Right cardiac atrium (tissue), 5 donors: ENCODE measurements at places on chromosomes 5 and 9. TPM values are rescaled to one million over a fixed set of nuclear protein-coding genes. Genes with fewer than 3 reads are reported as not detected.

Gene ZBTB34
- 2.4 TPM for polyA plus RNA-seq

Gene IRX2
- 0.20 TPM for polyA plus RNA-seq

Gene PCDHB3
- polyA plus RNA-seq, result 0.61 TPM

Gene CORO2A
- 0.09 TPM for polyA plus RNA-seq

Gene PANK3
- polyA plus RNA-seq, result 5.3 TPM

Gene PDGFRB
- polyA plus RNA-seq, result 24.6 TPM

Gene ROPN1L
- polyA plus RNA-seq, result 0.93 TPM

Gene PPIC
- polyA plus RNA-seq, result 47.3 TPM

Gene ZNF346
- 5.5 TPM for polyA plus RNA-seq

Gene BAAT
- polyA plus RNA-seq, result 0.11 TPM

Gene COX7C
- 4,067 TPM for polyA plus RNA-seq

Gene GZMA
- 0.93 TPM for polyA plus RNA-seq

Gene FBP2
- polyA plus RNA-seq, result not detected

Gene TERT
- not detected for polyA plus RNA-seq

Gene MCC
- polyA plus RNA-seq, result 6.9 TPM

Gene ECM2
- 10.8 TPM for polyA plus RNA-seq

Gene ZNF454
- polyA plus RNA-seq, result 1.9 TPM

Gene CER1
- not detected for polyA plus RNA-seq

Gene OTULINL
- polyA plus RNA-seq, result 0.72 TPM

Gene ABCA2
- polyA plus RNA-seq, result 40.4 TPM

Gene CAPSL
- polyA plus RNA-seq, result not detected

Gene UIMC1
- polyA plus RNA-seq, result 15.3 TPM

Gene SMIM3
- polyA plus RNA-seq, result 22.9 TPM

Gene APBA1
- polyA plus RNA-seq, result 3.5 TPM

Gene OCLN
- 1.2 TPM for polyA plus RNA-seq

Gene CBY3
- polyA plus RNA-seq, result not detected

Gene CCL21
- polyA plus RNA-seq, result 2.7 TPM

Gene ECSCR
- polyA plus RNA-seq, result 25.3 TPM

Gene CREB3
- 29.6 TPM for polyA plus RNA-seq

Gene SELENOP
- 78.8 TPM for polyA plus RNA-seq

Gene LEAP2
- polyA plus RNA-seq, result 1.6 TPM
